Non-pigmented ciliary epithelial cell (primary cell): ENCODE measurements at places on chromosomes 5 and 9.

GRCh38 chr9:37650299-37650872 is 368 bp upstream of the FRMPD1 start:
- DNase-seq: no peak

DNA sequence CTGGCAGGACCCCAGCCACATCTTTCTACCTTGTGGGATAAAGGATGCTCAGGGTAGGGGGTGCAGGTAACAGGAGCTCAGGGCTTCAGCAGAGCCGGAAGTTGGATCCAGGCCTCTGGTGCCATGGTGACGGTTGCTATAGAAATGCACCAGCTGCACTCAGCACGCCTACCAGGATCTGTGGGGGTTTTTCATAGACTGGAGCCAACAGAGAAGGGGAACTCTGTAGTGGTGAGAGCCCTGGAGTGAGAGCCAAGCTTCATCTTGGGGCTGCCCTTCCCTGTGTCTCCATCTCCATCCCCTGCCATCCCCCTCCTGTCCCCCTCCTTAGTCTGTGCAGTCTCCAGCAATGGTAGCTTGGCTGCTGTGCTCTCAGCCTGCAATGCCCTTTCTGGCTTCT is 27.5 kb upstream of the BOD1 start:
- no peak for DNase-seq

DNA sequence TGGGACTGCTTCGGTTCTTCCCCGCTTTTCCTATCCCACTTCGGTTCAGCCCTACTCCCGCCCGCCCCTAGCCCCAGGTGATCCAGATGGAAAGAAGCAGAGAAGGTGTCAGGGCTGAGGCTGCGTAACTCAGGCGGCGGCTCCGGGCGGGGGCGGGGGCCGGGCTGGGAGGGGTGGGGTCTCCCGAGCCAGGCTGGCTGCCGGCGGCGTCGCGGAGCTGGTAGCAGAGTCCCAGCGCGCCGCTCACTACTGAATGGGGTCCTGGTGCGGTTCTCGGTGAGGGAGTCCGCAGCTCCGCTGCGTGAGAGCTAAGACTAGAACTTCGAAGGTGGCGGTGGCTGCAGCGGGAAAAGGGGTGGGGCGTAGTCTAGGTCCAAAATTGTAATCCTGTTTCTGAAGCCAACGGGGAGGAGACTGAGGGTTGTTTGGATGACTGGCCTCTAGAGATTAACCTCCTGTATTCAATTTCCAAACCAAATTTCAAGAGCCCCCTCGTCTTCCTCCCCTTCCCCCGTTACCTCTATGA is 1.4 kb downstream of the PRR16 start:
- no peak for DNase-seq

- DNase-seq: no peak
Observed at GRCh38 chr9:98101868-98102273, 17.2 kb downstream of the TRIM14 start.

DNA sequence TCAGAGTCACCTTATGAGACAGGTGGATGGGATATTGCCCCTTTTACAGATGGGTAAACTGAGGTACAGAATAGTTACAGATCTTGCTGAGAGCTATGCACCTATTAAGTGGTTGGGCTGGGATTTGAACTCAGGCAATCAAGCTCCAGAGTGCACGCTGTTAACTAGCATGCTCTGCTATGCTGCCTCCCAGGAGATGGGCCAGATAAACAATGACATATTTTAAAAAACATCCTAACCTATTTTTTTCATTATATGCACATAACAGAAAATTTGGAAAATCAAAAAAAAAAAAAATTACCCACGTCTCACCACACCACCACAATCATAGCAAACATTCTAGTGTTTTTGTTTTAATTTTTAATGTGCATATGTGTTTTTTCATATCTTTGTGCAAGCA is 123.4 kb upstream of the STC2 start:
- DNase-seq: no peak

- peak; percentile 34 for DNase-seq
Observed at GRCh38 chr9:127897193-127897692, 2.2 kb downstream of the ST6GALNAC6 start.

DNA sequence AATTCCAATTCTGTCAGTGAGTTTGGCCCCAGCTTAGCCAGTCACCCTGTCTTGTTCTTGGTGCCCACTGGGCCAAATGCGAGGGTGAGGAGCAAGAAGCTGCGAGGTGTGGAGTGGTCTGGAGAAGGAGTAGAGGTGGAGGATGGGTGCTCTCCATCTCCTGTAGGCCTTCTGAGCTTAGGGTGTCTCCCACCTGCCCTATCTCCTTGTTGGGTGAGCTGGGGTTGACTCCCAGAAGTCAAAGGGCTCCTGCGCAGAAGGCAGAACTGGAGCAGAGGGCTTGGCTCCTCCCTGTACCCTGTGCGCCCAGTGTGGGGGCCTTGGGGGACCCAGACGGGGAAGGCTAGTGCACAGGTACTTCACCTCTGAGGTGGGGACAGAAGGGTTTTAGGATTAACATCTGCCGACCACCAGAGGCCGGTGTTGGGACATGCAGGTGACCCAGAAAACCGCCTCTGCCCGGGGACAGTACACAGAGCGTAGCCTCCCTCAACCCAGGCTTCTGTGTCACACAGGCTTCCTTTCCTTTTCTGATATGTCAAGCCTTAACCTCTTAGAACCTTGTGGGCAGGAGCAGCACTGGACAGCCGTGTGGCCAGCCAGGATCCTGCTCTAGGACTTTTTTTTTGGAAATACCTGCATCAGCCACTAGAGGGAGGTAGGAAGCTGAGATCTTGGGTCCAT is 16.9 kb downstream of the IL5 start:
- DNase-seq: no peak

DNA sequence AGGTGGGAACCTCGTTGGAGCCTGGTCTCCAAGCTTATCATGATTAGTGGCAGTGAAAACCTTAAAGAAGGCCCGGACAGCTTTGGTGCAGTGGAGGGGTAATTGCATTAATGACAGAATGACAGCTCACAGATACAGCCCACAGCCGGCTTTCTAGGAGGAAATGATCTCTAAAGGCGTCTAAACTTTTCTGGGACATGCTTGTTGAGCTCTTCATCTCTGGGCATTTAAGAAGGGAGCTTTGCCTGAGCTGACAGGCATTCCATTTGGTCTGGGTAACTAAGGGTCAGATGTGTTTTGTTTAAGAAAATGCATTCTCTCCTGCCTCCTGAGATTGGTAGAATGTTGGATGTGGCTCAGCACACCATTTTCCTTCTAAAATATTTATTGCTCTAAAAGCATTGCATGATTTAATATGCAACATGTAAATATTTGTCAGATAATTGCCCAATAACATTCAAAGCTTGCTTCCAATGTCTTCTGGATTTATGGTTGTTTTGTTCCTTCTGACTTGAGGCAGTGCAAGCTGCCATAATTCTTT is 4.0 kb downstream of the ANKRD33B start:
- no peak for DNase-seq

- no peak for DNase-seq
Observed at GRCh38 chr5:43256261-43256966, 56.8 kb downstream of the HMGCS1 start.

GRCh38 chr5:79898611-79899010 is 92.5 kb downstream of the MTX3 start:
- DNase-seq: no peak
